ENCODE measurements at places on chromosomes 1 and 21. TPM values are rescaled to one million over a fixed set of nuclear protein-coding genes. Genes with fewer than 3 reads are reported as not detected.
A peak's percentile ranks its signal among the peaks of the same experiment; 100 is the strongest.

The AADACL3 gene
- not detected for total RNA-seq

- H3K27me3 ChIP-seq, result no peaks in the 10 kb centered on the region
- peaks cover 12% of the 10 kb centered on the region for H3K4me1 ChIP-seq
- no peak overlapping the region for H3K4me3 ChIP-seq
- H3K27ac ChIP-seq, result no peak overlapping the region
Observed at GRCh38 chr1:200525090-200525987, 95.2 kb downstream of the KIF14 start.

DNA sequence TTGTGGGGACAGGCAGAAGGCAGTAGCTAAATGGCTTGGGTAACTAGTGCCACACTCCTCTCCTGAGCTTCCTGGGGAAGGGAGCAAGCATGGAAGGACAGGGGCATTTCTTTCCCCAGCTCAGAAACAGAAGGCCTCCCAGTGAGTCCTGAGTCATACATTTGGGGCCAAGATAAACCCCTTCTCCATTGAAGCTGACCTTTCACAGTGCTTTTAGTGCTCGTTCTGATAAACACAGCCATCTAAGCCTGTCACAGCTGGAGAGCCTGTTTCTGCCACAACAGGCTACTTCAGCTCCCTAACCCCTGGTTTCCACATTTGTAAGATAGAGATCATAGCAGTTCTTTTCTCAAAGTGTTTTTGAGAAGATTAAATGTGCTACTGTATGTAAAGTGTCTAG, 374.0 kb downstream of the LMX1A start:
- H3K27me3 ChIP-seq, result peaks cover 72% of the 10 kb centered on the region

The SSX2IP gene
- total RNA-seq, result 54.1 TPM

The AIRE gene
- total RNA-seq, result not detected

- no peak overlapping the region for H3K27ac ChIP-seq
- H3K27me3 ChIP-seq, result no peaks in the 10 kb centered on the region
- no peak overlapping the region for H3K4me3 ChIP-seq
- H3K4me1 ChIP-seq, result no peaks in the 10 kb centered on the region
- no peak for DNase-seq
Observed at GRCh38 chr1:155329980-155330598, 9.4 kb downstream of the RUSC1 start.

The SLAMF7 gene
- not detected for total RNA-seq

DNA sequence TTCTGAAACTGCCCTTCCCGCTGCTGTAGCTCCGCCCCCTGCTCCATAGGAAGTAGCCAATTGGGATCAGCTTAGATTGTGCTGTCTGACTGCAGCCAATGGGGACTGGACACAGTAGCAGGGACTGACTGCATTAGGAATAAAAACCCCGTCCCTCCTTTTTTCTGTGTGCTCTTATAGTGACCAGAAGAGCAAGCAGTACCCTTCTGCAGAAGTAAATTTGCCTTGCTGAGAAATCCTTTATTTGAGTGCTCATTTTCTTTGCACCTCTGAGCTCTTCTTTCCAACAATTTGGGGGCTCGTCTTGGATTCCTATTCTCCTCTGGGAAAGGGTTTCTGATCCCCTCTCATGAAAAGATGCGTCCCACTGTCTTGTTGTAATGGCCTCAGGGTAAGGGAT, 16.2 kb downstream of the OR2L13 start:
- no peak overlapping the region for H3K27ac ChIP-seq
- H3K36me3 ChIP-seq, result no peaks in the 10 kb centered on the region
- H3K4me3 ChIP-seq, result no peak overlapping the region
- no peak for DNase-seq

The APCS gene
- total RNA-seq, result not detected

DNA sequence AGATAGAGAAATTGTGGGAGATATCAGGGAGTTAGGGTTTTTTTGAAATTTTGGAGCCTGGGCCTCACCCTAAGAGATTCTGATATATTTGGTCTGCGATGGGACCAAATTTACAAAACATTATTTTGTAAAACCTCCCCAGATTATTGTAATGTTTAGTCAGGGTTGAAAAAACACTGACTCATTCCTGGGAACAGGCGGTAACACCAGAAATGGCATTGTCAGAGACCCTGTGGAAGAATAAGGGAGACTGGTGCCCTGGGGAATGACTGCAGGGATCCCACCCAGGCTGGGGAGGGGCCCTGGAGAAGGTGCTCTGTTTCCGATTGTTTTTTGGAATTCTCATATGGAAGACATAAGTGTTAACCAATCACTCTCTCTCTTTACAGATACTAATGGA, 13.1 kb upstream of the STRIP1 start:
- H3K36me3 ChIP-seq, result peaks cover 25% of the 10 kb centered on the region
- no peaks in the 10 kb centered on the region for H3K27me3 ChIP-seq
- H3K4me3 ChIP-seq, result no peak overlapping the region
- no peak for DNase-seq
- no peaks in the 10 kb centered on the region for H3K4me1 ChIP-seq

DNA sequence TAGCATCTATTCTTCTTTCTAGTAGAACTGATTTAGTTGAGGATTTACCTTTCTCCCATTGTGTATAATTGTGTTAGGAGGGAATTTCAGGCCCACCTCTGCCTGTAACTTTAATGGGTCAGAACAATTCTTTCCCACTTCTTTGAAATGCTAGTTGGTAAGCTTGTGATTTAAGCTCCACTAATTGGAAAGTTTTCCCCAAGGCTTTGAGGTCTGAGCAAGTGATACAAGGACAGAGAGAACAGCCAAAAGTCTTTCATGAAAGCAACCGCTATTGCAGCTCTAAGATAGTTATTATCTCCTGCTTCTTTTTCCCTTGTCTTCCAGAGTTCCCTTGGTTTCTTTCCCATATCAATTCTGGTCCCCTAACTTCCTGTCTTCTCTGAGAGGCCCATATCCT, 38.7 kb upstream of the PDC start:
- peak overlapping the region; percentile 86 for H3K27ac ChIP-seq
- H3K27me3 ChIP-seq, result no peaks in the 10 kb centered on the region
- no peaks in the 10 kb centered on the region for H3K36me3 ChIP-seq
- DNase-seq, result peak; percentile 48

DNA sequence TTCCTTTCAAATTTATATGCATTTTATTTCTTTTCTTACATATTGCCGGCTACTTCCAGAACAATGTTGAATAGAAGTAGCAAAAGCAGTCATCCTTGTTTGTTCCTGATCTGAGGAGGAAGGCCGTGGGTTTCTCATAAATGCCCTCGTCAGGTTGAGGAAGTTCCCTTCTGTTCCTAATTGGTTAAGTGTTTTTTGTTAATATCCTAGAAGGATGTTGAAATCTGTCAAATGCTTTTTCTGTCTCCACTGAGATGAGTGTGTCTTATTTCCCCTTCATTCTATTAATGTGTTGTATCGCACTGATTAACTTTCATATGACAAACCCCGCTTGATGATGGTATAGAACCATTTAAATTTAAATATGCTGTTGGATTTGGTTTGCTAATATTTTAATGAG, 15.4 kb downstream of the TTLL10 start:
- H3K36me3 ChIP-seq, result no peaks in the 10 kb centered on the region
- no peak overlapping the region for H3K27ac ChIP-seq
- no peak for DNase-seq
- H3K4me1 ChIP-seq, result no peaks in the 10 kb centered on the region
- H3K4me3 ChIP-seq, result no peak overlapping the region

The TRAF5 gene
- total RNA-seq, result 36.0 TPM

- H3K27ac ChIP-seq, result no peak overlapping the region
- no peak for DNase-seq
- no peak overlapping the region for H3K4me3 ChIP-seq
Observed at GRCh38 chr1:38173848-38174247, 127.3 kb upstream of the POU3F1 start.

The GUCA2A gene
- total RNA-seq, result not detected

- no peaks in the 10 kb centered on the region for H3K4me1 ChIP-seq
- no peaks in the 10 kb centered on the region for H3K27me3 ChIP-seq
- no peaks in the 10 kb centered on the region for H3K36me3 ChIP-seq
- H3K4me3 ChIP-seq, result no peak overlapping the region
Observed at GRCh38 chr1:236748268-236748870, 46.7 kb upstream of the MTR start.

DNA sequence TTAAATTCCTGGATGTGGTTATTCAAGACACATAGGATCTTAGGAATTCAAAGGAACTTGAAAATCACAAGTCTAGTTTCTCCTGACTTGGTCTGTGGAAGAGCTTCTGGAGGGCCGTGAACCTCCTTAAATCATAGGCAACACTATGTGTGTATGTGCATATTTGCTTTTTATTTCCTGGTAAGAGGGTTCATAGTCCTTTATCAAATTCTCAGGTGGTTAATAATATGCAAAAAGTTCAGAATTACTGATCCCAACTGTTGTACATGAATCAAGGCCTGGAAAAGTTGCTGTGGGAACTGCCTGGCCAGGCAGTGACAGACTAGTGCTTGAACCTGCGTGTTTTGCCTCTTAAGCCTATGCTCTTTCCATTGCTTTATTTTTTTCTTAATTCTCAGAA, 12.9 kb downstream of the MTR start:
- H3K27ac ChIP-seq, result no peak overlapping the region
- H3K4me1 ChIP-seq, result no peaks in the 10 kb centered on the region
- no peaks in the 10 kb centered on the region for H3K36me3 ChIP-seq
- no peaks in the 10 kb centered on the region for H3K27me3 ChIP-seq
- no peak for DNase-seq

The COL8A2 gene
- total RNA-seq, result 0.06 TPM

DNA sequence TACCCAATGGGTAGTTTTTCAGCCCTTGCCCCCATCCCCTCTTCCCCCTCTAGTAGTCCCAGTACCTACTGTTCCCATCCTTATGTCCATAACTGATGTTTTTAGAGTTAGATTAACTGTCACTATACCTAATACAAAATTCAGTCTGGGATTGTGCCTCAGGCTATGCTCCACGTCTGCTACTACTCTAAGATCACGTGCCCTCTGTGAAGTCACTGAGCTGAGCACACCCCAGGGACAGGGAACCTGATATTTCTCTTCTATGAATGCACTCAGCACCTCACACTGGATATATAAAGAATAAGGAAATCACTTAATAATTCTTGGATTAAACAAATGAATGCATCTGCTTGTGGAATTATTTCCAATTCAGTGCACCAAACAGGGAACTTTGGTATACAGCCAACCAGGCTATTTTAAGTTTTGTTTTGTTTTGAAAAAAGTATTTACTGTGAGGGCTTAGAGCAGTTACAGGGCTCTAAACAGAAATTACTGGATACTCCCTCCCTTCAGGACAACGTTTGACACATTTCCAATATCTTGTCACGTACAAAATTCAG, 307.9 kb downstream of the SMYD3 start:
- H3K27me3 ChIP-seq, result no peaks in the 10 kb centered on the region
- no peaks in the 10 kb centered on the region for H3K4me1 ChIP-seq
- DNase-seq, result no peak
- H3K27ac ChIP-seq, result no peak overlapping the region
- no peak overlapping the region for H3K4me3 ChIP-seq
- no peaks in the 10 kb centered on the region for H3K36me3 ChIP-seq

DNA sequence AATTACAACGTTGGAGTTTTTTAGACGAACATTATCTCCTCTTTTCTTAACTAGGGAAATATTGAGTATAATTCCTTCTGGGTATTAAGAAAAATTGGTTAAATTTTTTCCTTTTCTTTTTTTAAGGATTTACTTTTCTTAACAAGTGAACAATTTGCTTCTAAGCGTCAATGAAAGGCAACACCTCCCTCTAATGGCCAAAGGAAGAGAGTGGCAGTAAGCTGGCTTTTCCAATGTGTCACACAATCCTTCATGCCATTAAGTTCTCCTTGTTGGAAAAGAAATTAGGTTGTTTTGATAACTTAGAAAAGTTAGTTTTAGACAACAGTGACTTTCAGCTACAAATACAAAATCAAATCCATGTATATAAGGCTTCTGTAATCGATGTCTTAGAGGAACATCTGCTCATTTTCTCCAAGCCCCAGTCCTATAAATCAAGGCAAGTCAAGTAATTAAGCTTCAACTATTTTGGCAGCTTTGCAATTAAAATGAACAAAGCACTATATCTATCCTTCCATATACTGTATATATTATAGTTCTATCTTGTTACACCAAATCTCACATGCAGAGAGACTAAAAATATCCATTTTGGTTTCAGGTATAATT, 62.8 kb downstream of the EDEM3 start:
- H3K36me3 ChIP-seq, result no peaks in the 10 kb centered on the region
- no peak overlapping the region for H3K27ac ChIP-seq
- no peak overlapping the region for H3K4me3 ChIP-seq
- peak; percentile 62 for DNase-seq
- peaks cover 33% of the 10 kb centered on the region for H3K4me1 ChIP-seq

- no peak overlapping the region for H3K27ac ChIP-seq
Observed at GRCh38 chr1:234515821-234516241, 36.9 kb upstream of the TARBP1 start.

The S100A2 gene
- total RNA-seq, result not detected

The TRIM17 gene
- 5.0 TPM for total RNA-seq

The KIF2C gene
- 130 TPM for total RNA-seq

GRCh38 chr1:45216200-45216541, 9.8 kb upstream of the ZSWIM5 start:
- H3K27ac ChIP-seq, result no peak overlapping the region
- DNase-seq, result no peak
- no peaks in the 10 kb centered on the region for H3K36me3 ChIP-seq
- H3K4me3 ChIP-seq, result no peak overlapping the region

- no peaks in the 10 kb centered on the region for H3K36me3 ChIP-seq
- peaks cover 18% of the 10 kb centered on the region for H3K4me1 ChIP-seq
- no peak for DNase-seq
- no peaks in the 10 kb centered on the region for H3K27me3 ChIP-seq
- no peak overlapping the region for H3K27ac ChIP-seq
Observed at GRCh38 chr1:12434686-12435085, 183.3 kb downstream of the DHRS3 start.

DNA sequence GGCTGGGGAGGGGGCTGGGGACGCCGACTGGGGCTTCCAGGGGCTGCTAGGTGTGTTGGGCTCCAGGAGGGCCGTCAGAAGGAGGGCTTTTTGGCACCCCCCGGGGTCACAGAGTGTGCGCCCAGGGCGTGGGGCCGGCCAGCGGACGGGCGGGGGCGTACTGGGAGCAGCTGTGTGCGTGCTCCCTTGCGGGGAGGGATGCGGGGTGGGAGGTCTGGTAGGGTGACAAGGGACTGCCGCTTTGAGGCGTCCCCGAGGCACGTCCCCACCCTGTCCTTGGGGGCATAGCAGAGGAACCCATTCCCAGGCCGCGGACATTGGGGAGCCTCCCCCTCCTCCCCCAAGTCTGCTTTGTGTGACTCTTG, 1.1 kb downstream of the FOXO6 start:
- no peak overlapping the region for H3K27ac ChIP-seq
- peaks cover 50% of the 10 kb centered on the region for H3K4me1 ChIP-seq
- no peaks in the 10 kb centered on the region for H3K36me3 ChIP-seq
- no peak for DNase-seq

DNA sequence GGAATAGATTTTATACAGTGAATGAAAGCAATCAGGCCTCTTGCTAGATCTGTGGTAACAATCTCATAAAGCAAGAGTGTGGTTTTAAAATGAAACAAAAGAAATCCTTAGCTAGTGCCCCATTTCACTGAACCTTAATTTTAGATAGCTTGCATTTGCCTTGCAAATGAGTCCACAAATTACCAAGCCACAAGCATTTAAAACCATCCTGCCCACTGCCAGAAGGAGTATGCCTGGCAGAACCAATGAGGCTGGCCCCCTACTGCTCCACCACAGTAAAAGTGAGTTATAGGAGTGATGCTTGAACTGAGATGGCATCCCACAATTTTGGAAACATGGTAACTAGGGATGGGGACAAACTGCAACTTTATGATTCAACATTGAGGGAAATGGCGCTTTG, 206.4 kb upstream of the LMO4 start:
- H3K4me3 ChIP-seq, result no peak overlapping the region
- H3K27ac ChIP-seq, result no peak overlapping the region
- no peak for DNase-seq
- H3K36me3 ChIP-seq, result no peaks in the 10 kb centered on the region

GRCh38 chr1:223246476-223247112, 103.5 kb upstream of the TLR5 start:
- H3K27me3 ChIP-seq, result no peaks in the 10 kb centered on the region
- H3K27ac ChIP-seq, result no peak overlapping the region
- DNase-seq, result no peak
- peaks cover 14% of the 10 kb centered on the region for H3K4me1 ChIP-seq
- no peaks in the 10 kb centered on the region for H3K36me3 ChIP-seq

All from neural progenitor cell (in vitro differentiated cells).